ENCODE measurements at places on chromosomes 4 and X.

- DNase-seq = no peak
These were observed 56.4 kb upstream of the PAK3 start for GRCh38 chrX:111039606-111040005.

- no peak for DNase-seq
These were observed 4.3 kb upstream of the MID1IP1 start for GRCh38 chrX:38796946-38797345.

GRCh38 chrX:84729408-84729807 is 227.2 kb upstream of the HDX start:
- no peak for DNase-seq

DNA sequence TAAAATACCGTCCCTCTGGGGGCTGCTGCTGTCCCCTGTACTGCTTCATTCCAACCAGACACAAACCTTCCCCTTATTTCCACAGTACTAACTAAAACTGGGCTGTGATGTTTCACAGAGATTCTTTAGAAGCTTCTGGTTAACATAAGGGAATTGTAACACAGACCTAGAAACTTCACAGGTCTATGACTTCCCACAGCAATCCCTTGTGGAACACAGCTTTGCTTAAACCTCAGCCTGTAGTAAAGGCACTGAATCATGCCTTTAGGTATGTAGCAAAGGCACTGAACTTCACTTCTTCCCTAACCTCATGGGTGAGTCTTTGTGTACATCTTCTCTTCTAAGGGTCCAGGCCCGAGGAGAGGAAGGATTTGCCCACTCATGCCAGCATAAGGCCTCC is 49.4 kb downstream of the SPINK2 start:
- DNase-seq = no peak

GRCh38 chr4:61003301-61003700 is 196.8 kb upstream of the ADGRL3 start:
- DNase-seq = no peak

DNA sequence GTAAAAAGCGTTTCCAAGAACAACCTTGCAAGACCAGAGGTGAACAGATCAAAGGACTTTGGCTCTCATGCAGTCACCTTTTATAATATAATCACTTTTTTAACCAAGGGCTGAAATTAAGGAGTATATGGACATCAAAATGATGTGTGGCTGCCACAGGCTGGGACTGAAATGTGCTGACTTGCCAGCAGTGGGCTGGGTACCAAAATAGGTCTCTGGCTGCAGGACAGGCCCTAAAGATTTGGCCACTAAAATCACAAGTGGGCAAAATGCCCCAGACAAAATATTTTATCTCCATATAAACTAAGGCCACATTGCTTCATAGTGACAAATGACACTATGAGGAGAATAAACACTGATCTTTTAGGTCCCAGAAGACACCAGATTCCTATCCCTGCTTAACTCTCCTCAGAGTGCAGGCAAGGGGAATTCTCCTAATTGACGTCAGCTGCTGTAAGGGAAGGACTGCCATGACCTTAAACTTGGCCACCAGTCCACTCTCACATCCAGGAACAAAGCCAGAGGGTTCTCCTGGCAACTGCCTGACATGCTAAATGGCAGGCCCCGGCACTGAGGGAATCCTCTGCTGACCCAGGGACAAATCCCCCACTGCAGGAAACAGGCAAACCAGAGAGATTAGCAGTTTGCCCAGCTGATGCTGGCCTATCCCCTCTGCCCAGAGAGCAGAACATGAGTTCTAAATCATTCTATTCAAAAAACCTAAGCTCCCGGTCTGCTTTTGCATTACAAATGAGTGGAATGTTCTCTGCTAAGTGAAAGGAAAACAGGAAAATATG is 155.8 kb downstream of the PPP3CA start:
- DNase-seq = no peak

DNA sequence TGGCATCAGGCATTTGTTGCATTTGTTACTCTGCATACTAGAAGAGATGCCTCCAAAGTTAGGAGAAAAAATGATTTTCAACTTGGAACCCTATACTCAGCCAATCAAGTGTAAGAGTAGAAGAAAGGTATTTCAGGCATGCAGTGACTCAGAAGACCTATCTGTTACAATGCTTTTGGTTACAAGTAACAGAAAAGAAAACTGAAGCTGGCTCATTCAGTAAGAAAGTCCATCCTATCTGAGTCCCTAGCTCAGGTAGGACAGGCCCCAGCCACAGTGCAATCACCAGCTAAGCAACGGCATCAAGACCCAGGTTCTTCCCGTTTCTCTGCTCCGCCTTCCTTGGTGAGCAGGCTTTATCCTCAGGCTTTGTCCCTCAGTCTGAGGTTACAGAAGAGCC is 23.3 kb downstream of the MECP2 start:
- no peak for DNase-seq

DNA sequence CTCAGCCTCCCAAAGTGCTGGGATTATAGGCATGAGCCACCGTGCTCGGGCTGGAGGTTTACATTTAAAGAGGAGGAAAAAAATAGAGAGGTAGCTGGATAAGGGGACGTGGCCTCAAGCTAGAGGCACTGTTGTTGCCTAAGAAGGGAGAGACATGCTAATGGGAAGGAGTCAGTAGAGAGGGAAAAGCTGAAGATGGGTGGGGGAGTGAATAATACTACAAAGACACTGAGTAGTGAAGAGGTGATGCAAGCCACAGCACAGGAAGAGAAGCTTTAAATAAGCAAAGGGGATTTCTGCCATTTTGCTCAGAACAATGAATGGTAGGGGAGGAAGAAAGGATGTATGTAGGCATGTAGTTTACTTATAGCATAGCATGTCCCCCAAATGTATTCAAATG is 11.5 kb upstream of the AP1S2 start:
- no peak for DNase-seq

DNA sequence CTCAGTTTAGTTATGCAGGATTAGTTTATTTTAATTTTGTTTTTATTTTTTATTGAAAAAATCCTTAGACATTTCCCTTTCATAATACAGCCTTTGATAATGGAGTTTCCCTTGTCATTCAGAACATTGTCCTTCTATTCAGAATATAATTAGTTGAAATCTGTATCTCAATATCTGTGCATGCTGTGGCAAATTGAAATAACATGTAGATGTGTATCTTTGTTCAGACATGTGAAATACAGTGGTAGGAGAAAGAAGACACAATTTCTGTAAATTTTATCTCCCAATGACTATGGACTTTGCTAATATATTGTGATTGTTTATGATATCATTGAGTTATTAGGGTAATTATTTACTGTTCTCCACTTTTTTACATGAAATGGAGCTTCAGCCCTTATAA is 353.9 kb downstream of the GRID2 start:
- DNase-seq = no peak

GRCh38 chrX:20029728-20030127 is 38.9 kb upstream of the BCLAF3 start:
- DNase-seq = no peak

DNA sequence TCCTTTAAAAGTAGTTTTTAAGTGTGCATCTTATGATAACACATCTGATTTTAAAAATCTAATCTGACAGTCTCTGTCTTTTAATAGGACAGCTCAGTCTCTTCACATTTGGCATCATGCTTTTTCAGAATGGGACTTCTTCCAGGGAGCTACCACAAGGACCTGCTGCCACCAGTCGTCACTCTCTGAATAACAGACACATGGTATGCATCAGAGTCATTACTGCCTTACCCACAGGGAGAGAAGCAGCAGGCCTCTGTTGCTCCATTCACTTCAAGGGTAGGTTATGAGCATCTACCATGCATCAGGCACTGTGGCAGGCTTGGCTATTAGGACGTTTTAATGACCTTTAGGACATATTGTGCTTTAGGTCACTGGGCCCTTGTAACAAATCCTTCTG is 50.0 kb upstream of the AFAP1 start:
- DNase-seq = no peak

GRCh38 chrX:71992711-71993110 is 82.1 kb downstream of the NHSL2 start:
- DNase-seq = no peak

DNA sequence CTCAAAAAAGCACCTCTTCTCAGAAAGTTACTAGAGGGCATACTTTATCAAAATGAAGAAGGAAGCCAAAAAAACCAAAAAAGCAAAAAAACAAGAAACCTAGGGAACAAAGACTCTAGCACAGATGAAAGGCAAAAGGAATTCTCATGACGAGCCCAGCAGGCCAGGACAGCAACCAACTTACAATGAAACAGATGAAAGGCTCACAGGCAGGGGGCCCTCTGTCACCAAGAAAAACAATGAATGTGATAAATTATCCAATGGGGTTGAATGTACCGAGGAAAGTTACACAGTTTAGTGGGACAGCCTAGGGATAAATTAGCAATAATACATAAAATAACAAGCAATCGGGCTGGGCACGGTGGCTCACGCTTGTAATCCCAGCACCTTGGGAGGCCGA is 79.0 kb downstream of the GPR82 start:
- DNase-seq = no peak

GRCh38 chrX:37476571-37477170 is 94.8 kb upstream of the LANCL3 start:
- DNase-seq = no peak

- DNase-seq = no peak
These were observed 252.7 kb downstream of the OPHN1 start for GRCh38 chrX:68180579-68180978.

GRCh38 chr4:17218786-17219185 is 293.1 kb downstream of the QDPR start:
- DNase-seq = no peak

DNA sequence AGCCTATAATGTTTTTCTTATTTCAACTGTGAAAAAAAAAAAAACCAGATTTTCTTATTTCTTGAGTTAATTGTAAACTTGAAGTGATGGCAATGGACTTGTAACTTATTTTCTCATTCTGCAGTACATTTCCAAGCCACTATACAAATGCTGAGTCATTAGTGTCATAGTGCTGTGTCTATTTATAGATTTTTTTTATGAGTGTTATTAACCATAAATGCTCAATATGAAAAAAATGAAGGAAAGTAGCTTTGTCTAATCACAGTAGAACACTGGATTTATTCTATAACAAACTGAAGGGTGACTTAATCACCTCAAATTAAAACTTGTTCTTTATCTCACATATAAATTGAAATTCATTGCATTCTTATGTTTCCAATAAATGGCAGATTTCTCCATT is 718.6 kb downstream of the CCSER1 start:
- DNase-seq = no peak

DNA sequence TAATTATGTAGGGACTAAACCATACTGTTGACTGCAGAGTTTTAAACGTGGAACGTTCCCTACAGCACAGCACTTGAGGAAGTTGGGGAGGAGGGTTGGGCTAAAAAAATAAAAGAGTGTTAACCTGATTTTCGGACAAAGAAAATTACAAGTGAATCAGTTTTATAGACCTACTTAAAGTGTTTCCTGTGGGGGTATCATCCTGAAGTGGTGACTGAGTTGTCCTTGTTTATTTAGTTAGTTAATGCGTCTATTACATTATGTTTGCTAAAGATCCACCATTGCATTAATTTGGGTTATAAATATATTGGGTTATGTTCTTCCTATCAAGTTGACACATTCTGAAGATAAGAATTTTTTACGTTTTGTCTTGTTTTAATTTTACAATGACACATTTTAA is 14.7 kb downstream of the UNC5C start:
- no peak for DNase-seq

DNA sequence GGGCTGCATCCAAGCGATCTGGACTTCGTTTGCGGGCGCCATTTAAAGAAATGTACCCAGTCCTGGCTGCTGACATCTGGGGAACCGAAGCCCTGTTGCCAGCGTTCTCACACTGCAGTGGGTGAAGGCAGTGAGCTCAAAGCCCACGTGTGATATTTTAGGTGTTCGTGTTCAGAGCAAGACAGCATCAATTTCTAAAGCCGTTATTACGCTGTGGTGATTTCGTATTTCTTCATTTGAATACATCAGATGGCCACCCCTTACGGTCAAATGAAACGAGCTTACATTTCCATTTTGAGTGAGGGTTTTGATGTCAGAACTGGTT is 376 bp upstream of the C4orf36 start:
- DNase-seq = no peak

- no peak for DNase-seq
These were observed 73.2 kb upstream of the BCOR start for GRCh38 chrX:40170830-40171512.

- no peak for DNase-seq
These were observed 22.3 kb downstream of the EFNB1 start for GRCh38 chrX:68851082-68851481.

- no peak for DNase-seq
These were observed 17.5 kb downstream of the ZNF330 start for GRCh38 chr4:141238186-141238585.

DNA sequence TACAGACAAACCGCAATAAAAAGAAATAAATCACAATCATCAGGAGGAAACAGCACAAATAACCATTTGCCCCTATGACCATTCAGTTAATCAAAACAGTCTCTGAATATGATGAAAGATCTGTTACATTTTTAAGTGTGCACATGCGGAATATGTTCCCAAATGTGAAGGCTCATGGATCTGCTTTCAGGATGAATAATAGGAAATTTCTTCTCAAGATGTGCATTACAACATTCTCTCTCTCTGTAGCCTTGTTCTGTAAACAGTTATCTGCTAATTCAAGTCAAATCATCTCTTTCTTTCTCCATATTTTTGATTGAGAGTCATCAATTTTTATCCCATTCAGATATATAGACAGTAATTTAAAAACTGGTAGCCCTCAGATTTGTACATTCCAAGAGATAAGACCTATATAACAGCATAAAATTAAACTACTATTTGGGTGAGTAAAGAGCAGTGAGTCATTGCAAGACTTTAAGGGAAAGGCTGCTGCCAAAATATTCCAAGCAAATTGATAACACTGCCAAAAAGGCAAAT is 433.9 kb upstream of the ATOH1 start:
- no peak for DNase-seq

- DNase-seq = no peak
These were observed 69.1 kb upstream of the PLAC1 start for GRCh38 chrX:134727363-134727762.

- DNase-seq = no peak
These were observed 137.4 kb upstream of the MAMLD1 start for GRCh38 chrX:150225756-150226155.

- DNase-seq = no peak
These were observed 1077.3 kb upstream of the ADGRL3 start for GRCh38 chr4:60122820-60123219.

DNA sequence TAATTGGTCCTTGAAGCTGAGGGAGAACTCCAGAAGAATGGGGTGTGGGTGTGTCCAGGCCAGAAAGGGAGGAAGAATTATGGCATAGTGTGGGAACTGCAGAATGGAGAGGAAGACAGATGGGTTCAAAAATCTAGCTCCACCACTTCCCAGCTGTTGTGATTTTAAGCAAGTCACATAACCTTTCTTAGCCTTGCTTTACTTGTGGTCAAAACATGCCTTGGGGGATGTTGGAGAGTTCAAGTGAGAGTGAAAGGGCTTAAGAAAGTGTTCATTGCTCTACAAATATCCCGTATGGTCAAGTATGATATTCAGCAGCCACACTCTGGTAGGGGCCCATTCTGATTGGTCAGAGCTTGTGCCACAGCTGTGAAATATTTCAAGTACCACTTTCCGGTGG is 15.0 kb upstream of the STARD8 start:
- no peak for DNase-seq

- DNase-seq = no peak
These were observed 873.5 kb downstream of the PDHA2 start for GRCh38 chr4:96713271-96713850.
